Iris pigment epithelial cell (primary cell): ENCODE measurements at places on chromosomes 2 and 18.
A peak's percentile ranks its signal among the peaks of the same experiment; 100 is the strongest.

GRCh38 chr18:50456285-50456684 lies 81.4 kb downstream of the SKA1 start:
- DNase-seq = no peak

- no peak for DNase-seq
Observed at GRCh38 chr2:204625135-204625534, 79.9 kb downstream of the PARD3B start.

DNA sequence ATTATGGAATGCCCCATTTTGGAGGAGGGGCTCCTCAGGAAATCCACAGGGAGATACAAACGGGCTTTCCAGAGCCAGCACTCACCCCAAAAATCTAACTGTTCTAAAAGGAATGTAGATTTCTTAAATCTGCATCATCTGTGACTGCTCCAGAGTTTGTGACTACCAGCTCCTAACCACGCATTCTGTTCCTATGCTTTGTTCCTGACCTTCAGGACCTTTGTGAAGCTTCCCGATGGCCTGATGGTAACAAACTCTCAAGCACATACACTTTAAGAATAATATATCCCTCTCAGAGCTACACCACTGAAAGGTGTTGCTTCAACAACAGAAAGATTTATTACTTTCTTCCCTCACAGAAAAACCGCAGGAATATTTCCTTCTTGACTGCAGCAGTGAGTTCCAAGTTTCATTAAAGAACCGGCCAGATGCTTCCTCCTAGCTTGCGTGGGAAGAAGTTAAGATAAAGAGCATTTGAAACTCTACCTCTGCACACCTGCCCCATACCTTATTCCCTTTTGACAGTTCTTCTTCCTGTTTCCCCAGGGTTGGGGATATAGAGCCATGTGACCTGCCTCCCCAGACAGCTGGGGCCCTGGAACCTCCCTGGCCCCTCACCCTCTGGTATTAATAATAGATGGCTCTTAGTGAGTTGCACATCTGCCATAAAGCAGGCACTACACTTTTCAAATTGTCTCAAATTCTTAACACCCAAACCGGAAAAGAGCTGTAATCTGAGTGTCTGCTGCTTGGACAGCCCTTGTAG lies 40.2 kb upstream of the EML4 start:
- peak; percentile 41 for DNase-seq

DNA sequence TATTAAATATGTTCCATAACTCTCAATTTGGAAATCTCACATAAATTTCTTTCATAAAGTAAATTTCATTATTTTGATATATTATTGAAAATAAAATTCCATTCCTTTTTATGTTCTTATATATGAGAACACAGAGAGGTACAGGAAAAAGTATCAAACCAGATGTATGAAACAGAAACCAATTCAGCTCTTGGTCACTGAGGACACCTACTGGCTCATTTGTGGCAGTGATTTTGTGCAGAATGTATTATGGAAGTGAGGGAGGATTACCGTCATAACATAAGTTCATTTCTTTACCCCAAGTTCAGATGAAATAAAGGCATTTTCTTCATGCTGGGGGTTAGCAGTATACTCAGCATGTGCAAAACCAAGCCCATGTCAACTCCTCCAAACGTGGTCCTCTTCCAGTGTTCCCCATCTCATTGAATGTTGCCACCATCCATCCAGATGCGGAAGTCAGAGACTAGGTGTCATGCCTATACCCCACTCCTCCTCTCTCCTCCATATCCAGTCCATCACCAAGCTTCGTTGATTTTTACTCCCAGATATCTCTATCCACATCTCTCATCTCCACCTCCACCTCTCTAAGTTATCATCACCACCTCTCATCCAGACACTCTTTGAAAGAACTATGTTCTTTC lies 41.7 kb upstream of the MALL start:
- DNase-seq = peak; percentile 73

DNA sequence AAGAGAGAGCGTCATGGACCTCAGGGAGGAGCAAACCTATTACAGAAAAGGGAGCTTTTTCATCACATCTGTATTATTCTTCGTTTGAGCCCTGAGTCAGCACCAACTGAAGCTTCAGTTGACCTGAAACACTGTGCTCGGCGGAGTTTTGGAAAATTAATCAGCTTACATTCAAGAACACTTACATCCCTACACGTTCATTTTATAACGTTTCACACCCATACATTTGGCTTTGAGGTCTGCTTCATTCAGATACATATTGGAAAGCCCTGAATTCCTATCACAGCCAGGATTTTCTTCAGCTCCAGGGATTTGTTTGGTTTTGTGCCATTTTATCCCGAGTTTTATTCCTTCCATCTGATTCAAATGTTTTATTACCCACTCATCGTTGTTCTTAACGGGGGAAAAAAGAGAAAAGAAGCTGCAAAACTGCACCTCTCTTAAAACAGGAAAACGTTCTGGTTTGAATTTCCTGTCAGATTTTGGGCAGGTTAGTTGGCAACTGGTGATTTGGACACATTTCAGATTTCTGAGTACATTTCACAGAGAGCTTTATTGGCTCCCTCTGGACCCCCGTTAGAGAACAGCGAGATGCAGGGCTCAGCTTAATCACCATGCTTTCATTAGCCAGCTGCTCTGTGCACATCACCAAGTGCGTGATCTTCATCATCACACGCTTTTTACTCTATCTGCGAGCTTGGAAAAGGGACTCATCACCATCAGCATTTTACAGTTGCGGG lies 88.8 kb downstream of the CDC42EP3 start:
- DNase-seq = no peak

- DNase-seq = no peak
Observed at GRCh38 chr2:38108907-38109731, 33.2 kb upstream of the CYP1B1 start.

DNA sequence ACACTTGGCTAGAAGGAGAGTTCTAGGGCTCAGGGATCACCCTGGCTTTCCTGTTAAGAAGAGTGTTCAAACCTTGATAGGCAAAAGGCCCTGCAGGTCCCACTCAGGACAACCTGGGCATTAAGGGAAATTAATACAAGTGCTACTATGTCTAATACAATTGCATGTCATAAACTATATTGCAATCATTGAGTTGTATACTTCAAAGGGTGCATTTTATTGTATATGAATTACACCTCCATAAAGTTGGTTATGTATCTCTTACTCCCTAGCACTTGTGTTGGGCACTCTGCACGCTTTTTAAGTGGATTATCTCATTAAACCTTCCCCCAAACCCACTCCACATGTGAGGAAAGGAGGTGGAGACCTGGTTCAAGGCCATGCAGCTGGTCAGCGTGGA lies 172.1 kb upstream of the GLI2 start:
- no peak for DNase-seq
